Breast epithelium (tissue), 4 donors: ENCODE measurements at places on chromosomes 3 and 15. TPM values are rescaled to one million over a fixed set of nuclear protein-coding genes. Genes with fewer than 3 reads are reported as not detected.

DNA sequence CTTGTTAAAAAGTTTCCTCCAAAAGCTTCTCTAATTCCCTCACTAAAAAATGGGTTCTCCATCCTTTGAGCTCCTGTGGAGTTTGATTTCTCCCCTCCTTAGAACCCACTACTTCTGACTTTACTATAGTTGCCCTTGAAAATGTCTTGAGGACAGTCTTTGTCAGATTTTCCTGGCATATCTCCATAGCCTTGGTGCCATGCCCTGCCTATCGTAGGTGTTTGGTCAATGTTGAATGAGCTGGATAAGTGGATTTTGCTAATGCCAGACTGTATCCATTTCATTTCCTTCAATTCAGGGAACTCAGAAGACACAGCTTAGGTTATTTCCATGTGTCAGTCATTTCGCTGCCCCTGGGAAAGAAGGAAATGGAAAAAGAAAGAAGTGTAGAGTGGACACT is 40.6 kb downstream of the TMEM266 start:
- DNase-seq = no peak

CMTM6 gene
- total RNA-seq = 52.6 TPM

BLM gene
- total RNA-seq = 0.33 TPM

GRCh38 chr3:175316799-175317198 is 457.7 kb downstream of the NAALADL2 start:
- DNase-seq = no peak

DNA sequence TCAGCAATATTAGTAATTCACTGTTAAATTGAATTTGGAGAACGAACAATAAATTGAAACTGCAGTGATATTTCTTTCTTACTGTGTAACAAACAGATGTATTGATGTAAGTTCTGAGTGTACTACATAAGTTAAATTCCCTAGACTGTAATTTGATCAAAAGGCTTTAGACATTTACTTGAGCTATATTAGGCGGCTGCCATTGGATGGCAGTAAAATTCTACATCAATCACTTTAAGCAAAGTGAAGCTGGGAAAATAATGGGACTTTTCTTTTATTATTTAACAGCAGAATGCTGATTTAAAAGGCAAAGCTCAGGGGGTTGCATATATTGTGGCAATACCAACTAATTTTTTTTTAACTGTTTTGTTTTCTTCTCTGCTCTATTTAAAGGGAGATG is 212.6 kb upstream of the PLSCR5 start:
- no peak for DNase-seq

USP50 gene
- 1.3 TPM for total RNA-seq

ZNF660 gene
- total RNA-seq = 3.1 TPM

DNA sequence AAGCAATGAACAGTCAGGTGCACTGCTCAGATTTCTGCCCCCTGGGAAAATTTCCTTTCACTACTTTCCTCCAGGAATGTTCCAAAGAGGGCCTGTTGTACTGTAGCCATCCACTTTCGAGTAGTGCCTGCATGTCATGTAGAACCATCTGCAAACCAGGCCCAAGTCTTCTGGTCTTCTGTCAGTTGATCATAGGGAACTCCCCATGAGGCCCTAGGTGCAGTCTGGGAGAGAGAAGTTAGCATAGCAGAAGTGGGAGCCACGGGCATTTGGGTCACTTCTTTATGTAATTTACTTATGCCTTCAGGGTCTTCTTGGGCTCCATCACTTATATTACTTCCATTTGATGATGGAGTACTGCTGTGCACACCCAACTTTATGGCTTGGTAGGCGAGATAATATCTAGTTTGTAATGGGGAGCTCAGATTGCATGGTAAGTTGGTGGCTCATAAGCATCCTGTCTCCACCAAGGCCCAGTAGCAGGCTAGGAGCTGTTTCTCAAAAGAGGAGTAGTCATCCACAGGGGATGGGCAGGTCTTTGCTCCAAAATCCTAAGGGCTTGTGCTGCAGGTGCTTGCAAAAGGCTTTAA is 151.4 kb downstream of the NFKBIZ start:
- no peak for DNase-seq

KY gene
- total RNA-seq = 1.2 TPM

C2CD4A gene
- total RNA-seq = 0.66 TPM

- DNase-seq = no peak
Observed at GRCh38 chr15:28003302-28004037, 95.6 kb downstream of the OCA2 start.

DNA sequence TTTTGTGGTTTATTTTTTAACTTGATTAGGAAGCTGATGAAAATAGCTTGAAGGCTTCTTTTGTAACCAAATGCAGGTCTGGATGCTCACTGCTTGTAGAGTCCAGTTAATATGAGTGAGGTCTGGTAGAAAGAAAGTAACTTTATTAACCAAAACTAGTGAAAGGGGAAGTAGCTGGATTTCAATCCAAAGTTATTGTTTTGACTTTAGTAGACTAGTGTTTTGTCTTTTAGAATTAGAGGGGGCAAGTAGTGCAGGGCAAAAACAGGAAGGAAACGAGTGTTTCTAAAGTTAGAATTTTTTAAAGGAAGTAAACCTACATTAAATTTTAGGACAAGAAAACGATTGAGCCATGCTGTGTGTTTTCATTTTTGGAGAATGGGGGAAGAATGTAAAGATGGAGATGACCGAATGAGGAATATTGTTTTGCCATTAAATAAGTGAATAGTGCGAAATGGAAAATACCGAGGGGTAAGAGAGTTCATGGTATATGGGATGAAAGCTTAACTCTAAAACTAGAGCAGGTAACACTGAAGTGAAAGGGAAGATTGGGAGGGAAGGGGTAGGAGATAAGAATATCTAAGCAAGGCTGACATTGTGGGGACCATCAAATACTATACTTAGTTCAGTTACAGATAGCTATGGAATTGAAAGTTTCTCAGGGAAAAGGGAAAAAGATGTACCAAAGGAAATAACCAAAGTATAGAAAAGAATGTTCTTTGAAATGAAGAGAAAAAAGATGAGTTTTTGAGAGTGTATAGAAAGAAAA is 40.0 kb downstream of the USP3 start:
- no peak for DNase-seq

C2CD4B gene
- total RNA-seq = 0.96 TPM

CAV3 gene
- total RNA-seq = not detected

DNA sequence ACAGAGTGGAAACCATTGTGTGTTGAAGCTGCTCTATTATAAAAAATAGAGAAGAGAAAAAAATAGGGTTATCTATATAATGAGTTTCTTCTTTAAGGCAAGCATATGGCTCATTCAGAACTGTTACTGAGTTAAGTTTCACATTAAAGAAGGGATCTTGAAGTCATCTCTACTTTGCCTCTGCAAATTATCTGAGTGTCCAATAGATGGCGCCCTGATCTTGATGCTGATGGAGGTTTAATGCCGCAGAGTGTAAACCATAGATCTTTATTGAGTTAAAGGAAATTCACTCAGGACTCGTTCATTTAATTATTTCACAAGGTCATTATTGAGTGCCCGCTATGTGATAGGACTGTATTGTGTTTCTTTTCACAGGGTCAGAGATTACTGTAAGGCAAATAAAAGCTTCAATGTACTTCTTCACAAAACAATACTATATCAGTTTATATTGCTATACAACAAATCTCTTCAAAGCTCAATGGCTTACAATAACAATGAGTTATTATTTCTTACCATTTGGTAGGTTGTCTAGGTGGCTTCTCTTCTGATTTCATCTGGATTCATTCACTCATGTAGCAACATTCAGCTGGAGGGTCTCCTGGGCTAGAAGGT is 171.4 kb downstream of the NSUN3 start:
- no peak for DNase-seq

SCAMP5 gene
- 4.5 TPM for total RNA-seq

- no peak for DNase-seq
Observed at GRCh38 chr15:80507131-80507530, 102.9 kb downstream of the ARNT2 start.

PSTPIP1 gene
- total RNA-seq = 3.9 TPM

DNA sequence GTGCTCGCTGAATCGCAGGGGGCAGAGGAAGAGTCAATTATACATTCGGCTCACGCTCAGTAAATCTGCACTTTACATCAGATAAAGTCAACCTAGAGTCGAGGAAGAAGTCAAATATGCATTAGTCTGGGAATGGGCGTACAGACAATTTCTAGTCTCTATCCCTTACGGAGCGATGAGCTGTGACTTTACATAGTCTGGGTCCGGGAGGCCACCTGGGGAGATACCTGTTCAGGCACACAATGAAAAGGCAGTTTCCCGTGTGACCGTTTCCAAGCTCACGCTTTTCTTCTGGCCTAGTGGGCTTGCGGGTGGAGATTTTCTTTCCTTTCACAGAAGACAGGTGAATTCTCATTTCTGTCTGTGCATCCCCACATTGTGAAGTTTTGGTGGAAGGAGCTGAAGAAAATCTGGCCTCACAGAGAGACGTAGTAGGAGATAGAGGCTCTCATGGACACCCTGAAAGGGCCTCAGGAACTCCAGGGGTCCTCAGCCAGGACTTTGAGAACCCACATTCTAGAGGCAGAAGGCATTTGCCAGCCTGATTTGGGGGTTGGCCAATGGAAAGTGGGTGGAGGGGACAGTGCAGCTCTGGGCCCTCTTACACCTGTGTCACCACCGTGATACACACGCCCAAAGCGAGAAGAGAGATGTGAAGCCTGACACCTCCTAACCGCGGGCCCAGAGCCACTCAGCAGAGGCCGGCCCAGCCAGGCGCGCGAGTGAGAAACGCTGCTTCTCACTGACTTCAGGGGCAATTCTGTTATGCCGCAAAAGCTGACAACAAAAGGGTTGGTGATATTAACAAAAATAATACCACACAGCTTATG is 10.7 kb upstream of the OCA2 start:
- DNase-seq = no peak

PRC1 gene
- 19.8 TPM for total RNA-seq

ARGFX gene
- not detected for total RNA-seq

GRCh38 chr3:117660941-117661817 is 951.6 kb downstream of the TUSC7 start:
- no peak for DNase-seq

CPNE9 gene
- not detected for total RNA-seq

DNA sequence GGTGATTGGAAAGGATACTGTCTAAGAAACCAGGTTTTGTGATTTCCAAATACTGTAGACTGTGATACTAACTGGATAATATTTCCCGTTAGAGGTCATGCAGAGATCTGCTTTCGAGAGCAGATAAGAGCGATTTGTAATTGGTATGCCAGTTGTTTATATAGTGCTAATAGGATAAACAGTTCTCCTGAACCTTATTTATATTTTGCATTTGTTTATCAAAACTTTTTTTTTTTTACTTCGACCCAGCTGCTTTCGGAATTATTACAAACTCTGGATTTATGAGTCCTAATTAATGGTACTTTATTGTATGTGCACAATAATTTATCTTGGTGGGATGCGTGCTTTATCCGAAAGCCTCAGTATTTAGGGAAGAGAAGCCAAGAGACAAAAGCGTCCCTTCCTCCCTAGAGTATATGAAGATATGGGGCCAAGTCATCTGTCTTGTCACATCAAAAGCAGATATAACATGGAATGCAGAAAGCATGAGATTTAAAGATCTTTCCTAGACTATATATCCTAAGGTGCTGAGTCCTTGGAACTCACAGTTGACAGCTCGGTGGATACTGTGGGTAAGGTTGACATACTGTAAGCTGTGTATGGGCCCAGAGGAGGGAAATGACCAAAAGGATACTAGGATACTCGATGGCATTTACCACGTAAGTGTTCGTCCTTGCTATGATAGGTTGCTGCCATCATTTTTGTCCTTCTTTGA is 62.2 kb downstream of the SMAD6 start:
- no peak for DNase-seq

PPIB gene
- 312 TPM for total RNA-seq

- DNase-seq = no peak
Observed at GRCh38 chr15:34701536-34701935, 53.3 kb downstream of the GJD2 start.

TAGLN3 gene
- total RNA-seq = not detected

CFAP44 gene
- 28.4 TPM for total RNA-seq

- no peak for DNase-seq
Observed at GRCh38 chr15:32867313-32867626, 149.5 kb downstream of the GREM1 start.

DNA sequence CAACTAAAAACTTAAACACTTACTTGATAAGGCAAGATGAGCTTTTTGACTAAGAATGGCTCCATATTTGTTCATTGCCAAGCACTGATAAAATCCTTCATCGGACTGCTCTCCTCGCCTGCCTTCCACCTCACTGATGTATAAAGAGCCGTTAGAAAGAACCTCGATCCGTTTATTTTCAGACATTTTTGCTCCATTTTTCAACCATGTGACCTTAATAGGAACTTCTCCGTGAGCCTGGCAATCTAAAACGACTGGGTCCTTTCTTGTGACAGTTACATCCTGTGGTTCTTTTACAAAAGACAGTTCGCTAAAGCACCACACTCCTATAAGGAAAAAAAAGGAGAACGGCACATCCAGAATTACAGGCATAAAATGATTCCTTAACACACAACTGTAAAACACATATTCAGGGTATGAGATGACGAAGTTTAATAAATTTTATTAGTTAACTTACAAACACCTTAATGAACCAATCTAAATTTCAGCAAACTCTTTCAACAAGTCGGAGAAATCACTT is 2.5 kb downstream of the PRTG start:
- no peak for DNase-seq

GRAMD1C gene
- 49.8 TPM for total RNA-seq

CPN2 gene
- not detected for total RNA-seq

GRCh38 chr3:47398228-47398627 is 17.4 kb downstream of the PTPN23 start:
- DNase-seq = no peak

DNA sequence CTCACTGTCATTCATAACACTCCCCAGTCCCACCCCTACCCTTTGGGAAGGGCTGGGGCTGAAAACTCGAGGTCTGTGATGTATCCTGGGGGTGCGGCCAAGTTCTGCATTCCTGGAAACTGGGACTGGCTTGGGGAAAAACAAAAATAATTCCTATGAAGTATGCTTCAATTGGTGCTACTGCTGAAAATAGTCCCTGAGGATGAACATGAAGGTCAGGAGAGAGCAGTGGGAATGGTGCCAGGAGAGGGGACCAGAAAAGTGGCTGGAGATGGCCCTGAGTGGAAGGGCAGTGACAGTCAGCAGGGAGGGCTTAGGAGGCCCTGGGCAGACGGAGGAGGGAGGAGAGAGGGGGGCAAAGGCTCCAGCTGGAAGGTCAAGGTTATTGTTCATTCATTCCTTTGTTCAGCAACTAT is 4.8 kb upstream of the ISLR start:
- DNase-seq = no peak
